ENCODE measurements at places on chromosomes 11 and 22. TPM values are rescaled to one million over a fixed set of nuclear protein-coding genes. Genes with fewer than 3 reads are reported as not detected.
A peak's percentile ranks its signal among the peaks of the same experiment; 100 is the strongest.

Gene FGF3
- total RNA-seq = not detected

Gene OTOG
- total RNA-seq = not detected

Gene NPAS4
- not detected for total RNA-seq

DNA sequence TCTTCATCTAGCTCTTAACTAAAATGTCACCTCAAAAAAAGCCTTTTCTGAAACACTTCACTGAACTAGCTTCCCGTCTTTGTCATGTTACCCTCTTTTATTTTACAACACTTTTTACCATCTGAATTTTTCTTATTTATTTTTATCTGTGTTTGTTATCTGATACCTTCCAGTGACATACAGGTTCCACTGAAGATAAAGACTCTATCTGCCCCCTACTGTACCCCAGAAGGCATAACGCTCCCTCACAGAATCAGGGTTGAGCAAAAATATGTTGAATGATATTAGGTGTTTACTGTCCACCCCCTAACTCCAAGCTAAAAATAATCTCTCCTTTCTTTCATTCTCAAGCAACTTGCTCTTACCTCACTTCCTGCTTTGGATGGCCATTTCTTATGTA is 654.2 kb downstream of the NELL1 start:
- DNase-seq = peak; percentile 4

GRCh38 chr11:117490911-117491310 is 163.3 kb downstream of the CEP164 start:
- DNase-seq = no peak

- no peak for DNase-seq
Observed at GRCh38 chr11:128283451-128283850, 303.9 kb downstream of the ETS1 start.

DNA sequence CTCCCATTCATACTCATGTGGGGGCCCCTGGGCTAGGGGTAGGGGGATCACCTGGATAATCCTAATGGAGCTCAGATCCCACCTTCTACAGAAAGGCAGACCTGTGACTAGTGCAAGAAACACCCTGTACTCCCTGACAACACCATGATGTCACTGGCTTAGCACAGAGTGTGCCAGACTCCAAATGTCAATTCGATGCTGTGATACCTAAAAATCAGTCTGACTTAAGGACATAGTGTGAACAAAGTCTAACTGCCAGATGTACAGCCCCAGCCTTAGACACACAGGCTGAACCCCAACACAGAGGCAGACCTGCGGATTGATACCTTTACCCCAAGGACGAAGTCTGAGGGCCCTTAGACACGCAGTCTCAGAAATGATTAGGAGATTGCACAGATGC is 8.5 kb downstream of the ABCC8 start:
- no peak for DNase-seq

DNA sequence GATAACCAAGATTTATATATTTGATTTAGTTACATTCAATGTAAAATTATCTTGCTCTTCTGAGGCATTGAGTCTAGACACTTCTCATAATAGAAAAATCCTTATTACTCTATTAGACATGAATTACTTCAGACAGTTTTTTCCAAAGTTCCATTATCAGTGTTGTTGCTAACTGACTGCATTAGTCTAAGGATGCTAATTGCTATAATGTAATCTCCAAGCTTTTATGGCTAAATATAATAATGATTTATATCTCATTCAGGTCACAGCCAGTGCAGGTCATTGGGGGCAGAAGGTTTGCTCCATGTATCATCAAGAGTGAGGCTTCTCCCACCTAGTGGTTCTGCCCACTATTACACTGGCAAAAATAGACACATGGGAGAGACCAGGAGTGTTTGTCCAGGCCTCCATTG is 377.2 kb upstream of the DDI1 start:
- DNase-seq = peak; percentile 25

- DNase-seq = no peak
Observed at GRCh38 chr11:27717801-27718229, 17.6 kb upstream of the BDNF start.

DNA sequence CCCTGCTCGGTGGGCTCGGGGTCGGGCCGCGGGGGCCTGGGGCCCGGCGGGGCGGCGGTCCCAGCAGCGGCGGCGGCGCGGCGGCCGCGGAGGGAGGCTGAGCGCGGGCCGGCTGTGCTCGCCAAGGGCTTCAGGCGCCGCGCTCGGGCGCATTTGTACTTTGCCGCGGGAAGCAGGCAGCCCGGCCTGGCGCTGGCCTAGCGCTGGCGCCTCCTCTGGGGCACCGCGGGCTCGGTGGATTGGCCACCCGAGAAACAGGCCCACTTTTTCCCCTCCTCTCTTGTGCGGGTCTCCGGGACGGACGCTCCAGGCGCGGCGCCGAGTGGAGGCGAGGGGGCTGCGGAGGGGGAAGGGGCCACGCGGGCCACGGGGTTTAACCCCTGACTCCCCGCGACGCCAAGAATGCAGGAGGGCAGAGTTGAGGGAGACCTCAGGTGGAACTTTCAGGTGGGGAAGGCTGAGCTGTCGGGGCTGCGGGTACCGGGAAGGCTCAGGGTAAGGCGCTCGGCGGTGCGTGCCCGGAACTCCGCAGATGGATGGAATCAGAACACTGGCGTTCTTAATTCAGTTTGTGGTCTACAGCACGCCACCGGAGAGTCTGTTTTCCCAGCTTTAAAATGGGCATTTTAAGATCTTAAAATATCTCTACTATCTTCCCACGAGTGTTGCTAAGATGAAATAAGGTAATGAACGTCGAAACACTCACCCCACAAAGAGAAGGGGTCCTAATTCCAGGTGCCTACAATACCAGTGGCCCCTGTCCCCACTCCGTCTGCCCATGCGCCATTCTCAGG is at the start of gene CHRDL2:
Gene CHRDL2, minus strand, starts transcription at position 126 of the 794 bp plus-strand sequence. CDS start 538 bp downstream, outside the sequence.
- peak; percentile 40 for DNase-seq

GRCh38 chr22:45242778-45243191 is 2.1 kb upstream of the KIAA0930 start:
- DNase-seq = peak; percentile 26

DNA sequence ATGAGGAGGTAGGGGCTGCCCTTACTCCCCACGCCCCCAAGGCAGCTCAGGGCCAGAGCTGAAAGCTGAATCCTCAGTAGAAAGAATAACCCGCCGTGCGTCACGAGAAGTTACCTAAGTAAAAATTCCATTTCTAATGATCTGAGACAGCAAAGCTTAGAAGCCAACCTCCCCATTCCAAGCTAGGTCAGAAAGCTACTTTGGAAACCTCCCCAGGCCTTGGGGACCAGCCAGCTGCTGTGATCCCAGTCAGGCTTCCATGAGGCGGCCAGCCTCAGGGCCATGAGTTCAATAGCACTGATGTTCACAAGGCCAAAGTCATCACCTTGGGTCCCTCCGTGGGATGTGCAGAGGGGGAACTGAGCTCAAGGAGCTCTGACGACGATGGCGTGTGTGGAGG is 6.9 kb downstream of the SHISAL1 start:
- no peak for DNase-seq

- DNase-seq = peak; percentile 100
Observed at GRCh38 chr11:68030318-68031143, at the start of gene NDUFS8. NDUFS8 (plus strand) TSS chr11:68030681; CDS start chr11:68032152, 1,471 bp downstream.

DNA sequence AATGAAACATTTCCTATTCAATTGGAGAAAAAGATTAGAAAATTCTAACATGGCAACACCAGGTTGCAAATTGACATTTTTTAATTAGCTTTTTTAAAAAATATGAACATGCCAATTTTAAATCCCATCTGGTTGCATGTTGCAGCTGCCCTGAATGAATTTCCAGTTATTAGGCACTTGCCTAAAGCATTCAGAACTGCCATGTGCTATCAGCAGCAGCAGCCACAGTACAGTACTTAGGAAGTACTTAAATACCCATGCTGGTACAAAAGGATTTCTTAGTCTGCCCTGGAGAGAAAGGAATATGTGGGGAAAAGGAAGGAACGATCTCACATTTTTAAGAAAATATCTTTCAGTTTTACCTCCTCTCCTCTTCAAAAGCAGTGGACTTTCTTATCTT is 46.2 kb downstream of the FAM168A start:
- DNase-seq = peak; percentile 33

Measured in A673 (cell line).